ENCODE measurements at places on chromosomes 4 and X.

DNA sequence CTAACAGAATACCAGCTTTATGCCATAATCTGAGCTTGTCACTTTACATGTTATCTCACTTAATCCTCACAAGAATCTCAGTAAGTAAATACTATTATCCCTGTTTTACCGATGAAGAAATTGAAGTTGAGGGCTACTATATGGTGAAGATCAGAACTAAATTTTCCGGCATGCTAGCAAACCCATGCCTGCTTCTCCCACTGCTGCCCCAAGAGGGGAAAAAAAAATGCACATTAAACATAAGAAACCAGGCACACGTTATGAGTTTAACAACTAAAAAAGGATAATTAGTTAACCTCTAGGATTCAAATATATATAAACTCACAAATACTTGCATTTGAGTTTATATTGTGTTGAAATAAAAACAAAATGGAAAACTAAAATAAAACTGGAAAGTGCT, 10.8 kb downstream of the SLC10A7 start:
- no peaks in the 10 kb centered on the region for H3K27me3 ChIP-seq
- H3K4me3 ChIP-seq = no peak overlapping the region
- H3K4me1 ChIP-seq = no peaks in the 10 kb centered on the region
- no peak overlapping the region for H3K27ac ChIP-seq

GRCh38 chr4:69075061-69075792, 21.0 kb upstream of the UGT2B7 start:
- DNase-seq = no peak
- H3K27ac ChIP-seq = no peak overlapping the region
- H3K27me3 ChIP-seq = no peaks in the 10 kb centered on the region
- H3K4me1 ChIP-seq = no peaks in the 10 kb centered on the region
- no peaks in the 10 kb centered on the region for H3K36me3 ChIP-seq

- no peak for DNase-seq
- H3K27ac ChIP-seq = no peak overlapping the region
- H3K27me3 ChIP-seq = no peaks in the 10 kb centered on the region
Observed at GRCh38 chr4:31917334-31917733, 1197.2 kb downstream of the PCDH7 start.

DNA sequence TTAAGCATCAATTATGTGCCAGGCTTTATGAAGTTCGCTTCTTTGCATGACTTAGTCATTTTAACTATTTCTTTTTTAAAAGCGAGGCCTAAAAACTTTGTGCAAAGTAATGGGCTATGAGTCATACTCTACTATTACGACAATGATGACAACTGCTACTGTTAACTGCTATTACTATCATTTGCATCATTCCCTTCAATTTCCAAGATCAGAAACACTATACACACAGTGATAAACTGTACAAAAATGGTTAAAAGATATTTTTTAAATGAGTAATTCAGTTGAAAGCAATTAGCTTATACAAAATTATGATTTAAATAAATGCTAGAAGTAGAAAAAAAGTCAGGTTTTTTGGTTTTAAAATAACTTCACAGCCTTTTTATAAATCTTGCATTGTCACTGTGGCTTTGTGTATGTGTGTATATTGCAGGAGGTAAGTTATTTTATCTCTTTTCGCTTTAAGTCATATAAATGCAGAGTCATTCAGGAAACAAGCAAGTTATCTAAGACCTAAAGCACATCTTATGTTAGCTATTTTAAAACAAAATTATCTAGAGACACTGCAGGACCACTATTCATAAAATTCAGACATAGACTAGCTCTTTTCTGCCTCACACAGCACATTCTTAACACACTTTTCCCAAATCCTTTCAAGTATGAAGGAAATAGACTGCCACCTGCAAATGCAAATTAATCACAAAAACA, 18.5 kb upstream of the CXCL3 start:
- H3K36me3 ChIP-seq = no peaks in the 10 kb centered on the region
- no peak for DNase-seq
- H3K27me3 ChIP-seq = no peaks in the 10 kb centered on the region
- no peak overlapping the region for H3K4me3 ChIP-seq

GRCh38 chrX:130120321-130120731, 10.0 kb upstream of the ELF4 start:
- no peak for DNase-seq
- no peaks in the 10 kb centered on the region for H3K27me3 ChIP-seq
- H3K4me1 ChIP-seq = peaks cover 19% of the 10 kb centered on the region
- H3K36me3 ChIP-seq = no peaks in the 10 kb centered on the region
- H3K4me3 ChIP-seq = peak overlapping the region; percentile 51
- peak overlapping the region; percentile 77 for H3K27ac ChIP-seq

Data from lower lobe of right lung (tissue), 2 donors.